ENCODE measurements at places on chromosomes 6 and 20.

- no peak for DNase-seq
Observed at GRCh38 chr20:1945660-1946059, 48.2 kb downstream of the PDYN start.

- no peak for DNase-seq
Observed at GRCh38 chr20:23479043-23479442, 11.9 kb upstream of the CST8 start.

GRCh38 chr6:91141346-91141745 is 554.5 kb upstream of the MAP3K7 start:
- DNase-seq: no peak

GRCh38 chr6:47133230-47134000 is 91.3 kb upstream of the ADGRF1 start:
- no peak for DNase-seq

DNA sequence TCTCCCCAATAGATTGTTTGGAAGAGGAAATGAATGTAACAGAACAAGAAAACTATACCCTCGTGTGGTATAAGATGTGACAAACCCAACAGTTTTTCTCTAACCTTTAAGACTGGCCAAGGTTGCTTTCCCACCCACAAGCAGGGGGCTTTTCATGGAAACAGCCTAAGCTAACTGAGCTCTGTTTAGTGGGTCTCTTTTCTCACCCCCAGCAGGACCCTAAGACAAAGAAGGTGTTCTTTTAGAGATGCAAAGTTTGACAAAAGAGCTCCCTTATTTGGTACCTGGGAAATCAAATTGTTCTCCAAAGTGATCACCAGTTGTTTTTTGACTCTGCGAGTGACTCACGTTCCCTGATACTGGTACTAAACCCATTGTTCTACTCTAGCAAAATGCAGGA is 59.1 kb downstream of the MBOAT1 start:
- no peak for DNase-seq

GRCh38 chr6:157561414-157561790 is 180.4 kb downstream of the ZDHHC14 start:
- no peak for DNase-seq

GRCh38 chr6:157830354-157831017 is 7.4 kb downstream of the SNX9 start:
- DNase-seq: no peak

GRCh38 chr20:62836967-62837490 is 20.2 kb downstream of the COL9A3 start:
- DNase-seq: no peak

- no peak for DNase-seq
Observed at GRCh38 chr20:49326026-49326425, 48.2 kb upstream of the ZNFX1 start.

- DNase-seq: no peak
Observed at GRCh38 chr20:3927486-3928291, 38.5 kb downstream of the PANK2 start.

GRCh38 chr6:30821862-30822784 is 62.2 kb upstream of the DDR1 start:
- DNase-seq: no peak

DNA sequence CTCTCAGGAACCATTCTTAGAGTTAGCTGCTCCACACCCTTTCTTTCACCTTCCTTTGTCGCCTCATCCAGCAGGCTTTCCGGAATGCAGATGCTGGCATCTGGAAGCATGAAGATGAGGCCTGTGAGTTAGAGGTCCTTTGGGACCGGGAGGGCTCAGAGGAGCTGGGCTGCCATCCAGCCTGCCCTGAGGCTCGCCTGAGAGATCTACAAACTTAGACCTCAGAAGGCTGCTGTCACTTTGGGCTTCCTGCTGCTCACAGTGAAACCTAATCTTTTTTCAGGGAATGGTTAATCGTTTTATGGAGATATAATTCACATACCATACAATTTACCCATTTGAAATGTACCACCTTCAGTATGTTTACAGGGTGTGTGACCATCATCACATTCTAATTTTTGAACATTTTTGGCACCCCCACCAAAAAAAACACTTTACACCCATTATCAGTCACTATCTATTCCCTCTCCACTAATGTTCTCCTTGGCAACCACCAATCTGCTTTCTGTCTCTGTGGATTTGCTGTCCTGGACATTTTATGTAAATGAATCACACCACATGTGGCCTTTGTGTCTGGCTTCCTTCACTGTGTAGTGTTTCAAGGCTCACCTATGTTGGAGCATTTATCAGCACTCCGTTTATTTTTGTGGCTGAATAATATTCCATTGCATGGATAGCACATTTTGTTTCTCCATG is 20.0 kb upstream of the MPC1 start:
- DNase-seq: no peak

- no peak for DNase-seq
Observed at GRCh38 chr6:157787080-157787479, 36.0 kb upstream of the SNX9 start.

DNA sequence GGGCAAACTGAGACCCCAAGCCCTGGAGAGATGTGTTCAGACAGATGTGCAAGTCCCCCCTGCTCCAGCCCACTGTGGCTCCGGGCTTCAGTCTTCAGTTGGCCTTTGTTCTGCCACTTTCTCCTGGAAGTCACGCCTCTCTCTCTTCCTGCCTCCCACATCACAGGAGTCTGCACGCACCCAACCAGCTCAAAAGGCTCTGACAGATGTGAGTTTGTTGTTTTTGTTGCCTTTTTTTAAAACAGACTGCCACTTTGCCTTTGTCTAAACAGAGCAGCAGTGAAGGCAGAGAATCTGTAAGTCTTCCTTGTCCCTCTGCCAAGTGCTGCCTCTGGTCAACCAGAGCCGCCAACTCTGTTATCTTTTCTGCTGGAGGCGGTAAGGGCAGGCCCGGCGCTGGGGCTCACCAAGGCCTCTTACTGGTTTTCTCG is 149.7 kb downstream of the TFAP2C start:
- DNase-seq: no peak

DNA sequence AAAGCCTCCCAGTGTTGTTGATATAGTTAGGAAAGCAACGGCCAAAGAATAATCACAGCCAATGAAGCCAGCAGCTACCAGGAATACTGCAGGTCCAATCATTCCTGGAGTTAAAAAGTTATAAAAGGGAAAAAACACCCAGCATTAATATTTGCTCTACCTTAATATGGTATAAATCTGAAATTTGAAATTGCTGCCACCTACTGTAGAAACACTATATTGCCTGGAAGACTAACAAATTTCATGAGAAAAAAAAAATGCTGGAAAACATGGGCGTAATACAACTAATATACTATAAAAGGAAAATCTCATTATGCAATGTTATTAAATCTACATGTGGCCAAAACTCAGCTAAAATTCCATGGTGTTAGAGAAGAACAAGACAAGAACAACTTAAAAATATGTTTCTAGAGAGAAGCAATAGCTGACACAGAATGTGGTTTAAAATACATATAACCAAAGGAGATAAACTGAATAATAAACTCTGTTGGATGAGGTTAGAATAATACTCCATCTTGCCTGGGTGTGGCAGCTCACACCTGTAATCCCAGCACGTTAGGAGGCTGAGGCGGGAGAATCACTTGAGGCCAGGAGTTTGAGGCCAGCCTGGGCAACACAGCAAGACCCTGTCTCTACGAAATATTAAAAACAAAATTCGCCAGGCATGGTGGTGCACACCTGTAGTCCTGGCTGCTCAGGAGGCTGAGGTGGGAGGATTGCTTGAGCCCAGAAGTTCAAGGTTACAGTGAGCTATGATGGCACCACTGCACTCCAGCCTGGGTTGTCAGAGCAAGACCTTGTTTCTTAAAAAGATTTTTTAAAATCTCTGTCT is 43.1 kb downstream of the SLC17A5 start:
- DNase-seq: no peak

GRCh38 chr6:112415366-112415765 is 68.2 kb downstream of the RFPL4B start:
- no peak for DNase-seq

- DNase-seq: no peak
Observed at GRCh38 chr6:107691062-107691751, 132.9 kb downstream of the SCML4 start.

GRCh38 chr6:31180500-31180899 is 10.0 kb upstream of the POU5F1 start:
- DNase-seq: peak; percentile 39

DNA sequence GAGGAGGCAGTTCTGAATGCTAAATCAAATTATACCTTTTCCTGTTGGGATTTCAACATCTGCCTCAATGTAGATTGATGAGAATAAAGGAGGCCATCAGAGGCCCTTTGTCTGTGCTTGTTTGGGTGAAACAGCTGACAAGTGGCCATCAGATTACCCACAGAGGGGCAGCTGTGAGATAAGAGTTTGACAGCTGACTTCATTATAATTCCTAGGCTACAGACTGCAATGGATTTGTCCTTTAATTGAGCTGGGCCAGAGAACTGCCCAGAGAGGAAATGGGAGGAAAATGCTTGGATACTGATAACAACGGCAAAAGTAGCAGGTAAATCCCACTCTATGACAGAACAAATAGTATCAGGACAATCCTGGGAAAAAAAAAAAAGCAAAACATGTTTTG is 649.4 kb downstream of the HDGFL1 start:
- DNase-seq: no peak

DNA sequence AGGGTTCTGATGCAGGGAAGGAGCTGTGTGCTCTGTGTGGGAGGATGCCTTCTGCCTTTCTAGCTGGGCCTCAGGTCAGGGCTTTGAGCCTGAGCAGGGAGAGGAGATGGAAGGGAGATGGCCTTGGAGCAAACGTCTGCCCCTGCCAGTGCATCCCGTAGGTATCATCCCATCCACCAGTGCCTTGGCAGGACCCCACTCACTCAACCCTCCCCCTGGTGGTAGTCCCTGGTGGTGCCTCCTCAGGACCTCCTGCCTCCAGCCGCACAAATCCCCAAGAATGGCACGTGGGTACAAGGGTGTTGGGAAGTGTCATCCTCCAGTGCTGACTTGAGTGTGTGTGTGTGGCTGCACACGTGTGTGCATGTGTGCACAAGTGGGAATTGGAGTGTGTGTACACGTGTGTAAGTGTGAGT is 23.1 kb upstream of the MICB start:
- DNase-seq: no peak

DNA sequence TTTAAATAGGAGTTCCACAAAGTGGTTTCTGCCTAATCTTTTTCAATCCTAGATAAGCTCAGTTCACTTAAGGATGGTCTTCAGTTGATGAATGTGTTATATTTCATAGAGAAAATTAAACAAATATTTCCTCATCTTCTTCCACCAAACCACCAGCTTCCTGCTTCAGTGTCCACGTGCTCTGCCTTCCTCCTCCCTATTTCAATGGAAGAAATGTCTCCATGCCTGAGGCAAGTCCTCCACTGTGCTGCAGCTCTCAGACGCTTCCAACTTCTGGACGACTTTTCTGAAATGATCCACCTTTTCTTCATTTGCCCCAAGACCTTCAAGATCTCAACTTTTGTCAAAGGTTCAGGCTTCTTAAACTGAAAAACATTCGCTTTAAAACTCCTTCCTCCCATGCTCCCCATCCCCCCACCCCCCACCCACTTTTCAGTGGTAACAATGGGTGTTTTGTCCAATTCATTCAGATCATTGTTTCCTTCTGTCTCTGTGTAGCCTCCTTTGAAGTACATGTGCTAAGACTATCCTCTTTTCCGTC is 25.3 kb upstream of the FABP7 start:
- no peak for DNase-seq

DNA sequence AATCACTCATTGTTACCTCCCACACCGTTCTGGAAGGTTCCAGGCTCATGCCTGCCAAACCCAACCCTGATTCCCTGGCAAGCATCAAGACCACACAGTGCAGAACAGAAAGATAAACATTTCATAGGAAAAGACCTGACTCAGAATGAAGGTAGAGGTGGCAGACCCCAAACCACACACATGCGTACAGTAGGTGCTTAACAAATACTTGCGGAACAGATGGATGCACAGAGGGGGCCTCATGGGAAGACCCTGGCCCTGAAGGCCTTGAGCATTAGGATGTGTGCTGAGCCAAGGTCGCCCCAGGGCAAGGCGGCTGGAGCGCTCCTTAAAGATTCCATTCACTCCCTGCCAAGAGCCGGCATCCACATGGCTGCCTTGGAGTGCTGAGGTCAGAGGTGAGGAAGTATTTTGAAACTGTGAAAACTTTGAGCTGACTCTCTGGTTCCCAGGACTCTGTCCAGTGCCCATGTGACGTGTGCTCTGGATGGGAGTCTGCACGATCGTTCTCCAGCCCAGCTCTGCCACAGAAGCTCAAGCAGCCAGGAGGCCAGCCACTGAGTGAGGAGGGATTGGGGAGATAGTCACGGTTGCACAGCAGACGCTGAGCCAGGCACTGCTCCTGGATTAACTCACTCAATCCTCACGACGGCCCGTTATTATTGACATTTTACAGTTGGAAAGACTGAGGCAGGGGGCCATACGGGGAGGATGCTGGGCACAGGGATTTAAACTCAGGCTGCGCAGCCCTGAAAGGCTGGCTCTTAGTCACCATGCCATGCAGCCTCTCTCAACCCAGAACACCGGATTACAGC is 65.5 kb upstream of the AFDN start:
- no peak for DNase-seq

- DNase-seq: no peak
Observed at GRCh38 chr20:1422753-1423152, 29.9 kb upstream of the FKBP1A start.

GRCh38 chr6:166477647-166478365 is 95.1 kb upstream of the MPC1 start:
- no peak for DNase-seq

DNA sequence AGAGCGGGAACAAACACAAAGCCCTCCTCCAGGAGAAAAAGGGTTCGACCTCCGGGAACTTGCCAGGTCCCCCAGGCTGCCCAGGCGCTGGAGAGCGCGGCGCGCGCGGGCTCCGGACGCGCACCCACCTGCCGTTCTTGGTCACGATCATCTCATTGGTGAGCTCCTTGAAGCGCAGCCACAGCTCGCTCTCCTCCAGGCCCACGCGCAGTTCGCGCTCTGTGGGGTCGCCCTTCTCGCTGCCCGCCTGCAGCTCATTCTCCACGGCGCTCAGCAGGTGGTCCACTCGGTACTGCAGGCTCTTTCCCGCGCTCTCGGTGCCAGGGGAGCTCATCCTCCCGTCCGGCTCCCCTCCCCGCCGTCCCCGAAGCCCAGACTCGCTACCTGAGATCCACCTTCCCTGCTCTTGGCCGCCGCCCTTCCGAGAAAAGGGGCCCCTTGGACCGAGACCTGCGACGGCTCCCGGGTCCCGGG is 356 bp downstream of the TBXT start:
- no peak for DNase-seq

GRCh38 chr6:105560611-105561066 is 157.8 kb upstream of the PREP start:
- DNase-seq: no peak
